ENCODE measurements at places on chromosomes 4 and X.

DNA sequence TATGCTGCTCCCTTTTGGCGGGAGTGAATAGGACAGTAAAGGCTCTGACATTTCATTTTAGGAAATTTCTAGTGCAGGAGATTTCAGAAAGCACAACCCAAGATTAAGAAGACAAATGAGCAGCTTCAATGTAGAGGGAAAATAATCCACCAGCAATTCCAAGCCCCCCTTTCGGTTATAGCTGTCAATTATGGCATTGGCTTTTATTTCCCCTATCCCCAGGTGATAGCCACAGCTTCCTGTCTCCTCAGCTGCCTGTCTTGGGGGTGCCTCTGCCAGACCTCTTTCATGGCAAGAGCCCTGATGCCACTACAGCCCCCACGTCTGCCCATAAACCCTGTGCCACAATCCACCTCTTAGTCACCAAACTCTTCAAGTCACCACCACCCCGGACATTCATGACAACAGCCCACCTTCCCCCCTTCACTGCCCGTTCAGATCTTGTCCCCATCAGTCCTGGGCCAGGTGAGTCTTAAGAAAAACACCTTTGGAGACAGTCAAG lies 48.4 kb upstream of the CLNK start:
- no peak for DNase-seq

DNA sequence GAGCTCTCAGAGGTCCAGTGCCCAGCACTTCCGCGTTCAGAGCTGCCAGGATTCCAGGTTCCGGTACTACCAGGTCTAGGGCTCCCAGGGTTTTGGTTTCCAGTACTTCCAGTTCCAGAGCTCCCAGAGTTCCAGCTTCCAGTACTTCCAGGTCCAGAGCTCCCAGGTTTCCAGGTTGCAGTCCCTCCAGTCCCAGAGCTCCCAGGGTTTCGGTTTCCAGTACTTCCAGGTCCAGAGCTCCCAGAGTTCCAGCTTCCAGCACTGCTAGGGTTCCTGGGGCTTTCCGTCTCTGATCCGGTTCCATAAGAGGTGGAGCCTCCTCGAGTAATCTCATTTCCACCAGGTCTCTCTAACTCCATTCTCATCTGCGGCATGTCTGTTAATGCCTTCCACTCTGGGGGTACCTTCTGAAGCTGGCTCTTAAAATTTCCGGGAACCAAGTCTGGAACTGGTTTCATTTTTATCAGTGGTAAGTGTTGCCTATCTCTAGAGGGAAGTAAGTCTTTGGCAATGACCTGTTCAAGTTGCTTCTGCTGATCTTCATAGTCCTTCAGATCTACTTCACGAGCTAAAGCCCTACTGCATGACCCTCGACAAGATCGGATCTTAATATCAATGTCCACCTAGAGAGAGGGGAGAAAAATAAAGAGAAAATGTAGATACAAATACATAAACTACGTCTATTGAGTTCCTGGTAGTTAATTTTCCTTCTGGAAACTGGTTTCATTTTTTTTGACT lies 4.1 kb downstream of the FGA start:
- DNase-seq = no peak

DNA sequence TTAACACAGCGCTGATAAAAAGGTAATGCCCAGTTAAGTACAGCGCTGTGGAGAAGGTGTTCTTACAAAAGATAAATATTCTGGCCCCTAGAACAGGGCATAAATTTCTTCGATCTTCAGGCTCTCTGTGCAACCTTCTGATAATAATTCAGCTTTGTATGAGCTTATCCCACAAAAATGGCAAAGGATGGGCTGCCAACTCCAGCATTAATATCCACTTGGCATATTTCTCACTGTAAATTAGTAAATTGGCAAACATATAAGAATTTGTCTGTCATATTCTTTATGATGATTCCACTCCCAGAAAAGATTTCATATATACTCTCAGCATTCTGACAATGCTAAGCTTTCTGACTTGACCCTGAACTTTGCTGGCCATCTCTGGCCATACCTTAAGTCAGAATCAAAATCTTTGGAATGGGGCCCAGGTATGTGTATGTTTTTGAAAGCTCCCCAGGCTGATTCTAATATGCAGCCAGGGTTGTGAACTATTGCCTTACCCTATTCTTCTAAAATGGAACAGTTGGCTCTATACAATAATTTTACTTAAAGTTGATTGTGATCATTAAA lies 134.8 kb downstream of the FRYL start:
- DNase-seq = no peak

DNA sequence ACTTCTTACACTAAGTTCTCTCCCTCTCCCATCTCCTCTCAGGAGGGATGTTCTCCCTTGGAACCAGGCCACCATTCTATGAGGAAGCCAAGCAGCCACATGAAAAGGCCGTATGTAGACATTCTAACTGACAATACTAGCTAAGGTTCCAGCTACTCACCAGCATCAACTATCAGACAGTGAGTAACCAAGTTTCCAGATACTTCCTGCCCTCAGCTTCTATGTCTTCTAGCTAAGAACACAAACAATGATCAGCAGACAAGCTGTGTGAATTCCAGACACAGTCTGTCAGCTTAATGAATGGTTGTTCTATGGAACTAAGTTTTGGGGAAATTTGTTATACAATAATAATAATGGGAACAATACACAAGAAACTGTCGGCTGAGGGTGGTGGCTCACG lies 50.8 kb downstream of the SMIM14 start:
- no peak for DNase-seq

- DNase-seq = no peak
Measured at GRCh38 chr4:81352446-81352835, 119.3 kb downstream of the RASGEF1B start.

- no peak for DNase-seq
Measured at GRCh38 chrX:103730796-103731493, 20.2 kb downstream of the TMEM31 start.

- DNase-seq = no peak
Measured at GRCh38 chrX:147901461-147902126, 10.1 kb upstream of the FMR1 start.

DNA sequence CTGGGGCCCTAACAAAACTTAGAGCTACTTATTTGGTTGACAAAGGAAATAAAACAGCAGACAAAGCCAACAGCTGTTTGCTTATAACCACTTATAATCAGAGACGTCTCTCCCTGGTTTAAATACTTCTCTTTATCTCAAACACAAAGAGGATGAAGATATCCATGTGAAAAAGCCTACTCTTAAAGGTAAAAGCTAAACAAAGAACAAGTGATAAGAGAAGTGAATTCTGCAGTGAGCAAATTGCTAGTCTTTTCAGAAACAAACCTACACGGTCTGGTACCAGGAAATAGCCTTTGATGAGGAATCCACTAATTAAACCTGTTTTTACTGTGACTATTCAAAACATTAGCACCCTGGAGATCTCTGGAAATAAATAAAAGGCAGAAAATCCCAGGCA lies 46.7 kb downstream of the GRIA3 start:
- DNase-seq = no peak

DNA sequence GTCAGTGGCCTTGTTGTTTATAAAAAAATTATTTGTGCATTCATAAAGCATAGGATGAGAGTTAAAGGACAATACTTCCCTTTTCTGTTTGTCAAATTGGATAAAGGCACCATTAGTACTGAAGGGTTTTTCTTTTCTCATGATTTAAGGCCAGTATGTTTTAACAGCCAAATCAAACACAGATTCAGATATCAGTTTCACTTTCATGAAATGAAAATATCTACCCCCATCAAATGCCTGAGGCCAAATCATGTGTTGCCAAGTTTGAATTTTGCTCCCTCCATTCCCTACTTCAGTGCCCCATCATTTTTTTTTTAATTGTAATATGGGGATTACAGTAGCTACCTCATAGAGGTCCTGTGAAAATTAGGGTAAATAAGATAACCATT lies 745.9 kb downstream of the RPA4 start:
- no peak for DNase-seq

GRCh38 chr4:176484301-176484984 lies 164.7 kb downstream of the SPCS3 start:
- no peak for DNase-seq

GRCh38 chr4:567457-568350 lies 8.4 kb downstream of the TMEM271 start:
- DNase-seq = no peak

DNA sequence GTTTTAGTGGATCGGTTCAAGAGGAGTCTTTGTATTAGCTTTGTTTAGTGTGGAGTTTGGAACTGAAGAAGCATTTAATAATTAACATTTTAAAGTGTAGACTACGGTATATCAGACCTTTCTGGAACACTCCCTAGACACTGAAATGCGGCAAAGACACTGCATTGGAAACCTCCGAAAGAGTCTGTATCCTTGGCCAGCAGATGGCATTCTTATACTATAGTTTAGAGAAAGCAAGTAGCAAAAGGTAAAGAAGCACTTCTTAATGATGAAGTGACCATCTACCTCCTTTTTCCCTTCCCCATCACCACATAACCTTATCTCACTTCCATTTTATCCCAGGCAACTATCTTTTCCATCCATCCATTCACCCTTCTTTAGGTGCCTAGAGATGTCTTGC lies 7.6 kb downstream of the FABP2 start:
- peak; percentile 18 for DNase-seq
